ENCODE measurements at places on chromosomes 11 and 22.

DNA sequence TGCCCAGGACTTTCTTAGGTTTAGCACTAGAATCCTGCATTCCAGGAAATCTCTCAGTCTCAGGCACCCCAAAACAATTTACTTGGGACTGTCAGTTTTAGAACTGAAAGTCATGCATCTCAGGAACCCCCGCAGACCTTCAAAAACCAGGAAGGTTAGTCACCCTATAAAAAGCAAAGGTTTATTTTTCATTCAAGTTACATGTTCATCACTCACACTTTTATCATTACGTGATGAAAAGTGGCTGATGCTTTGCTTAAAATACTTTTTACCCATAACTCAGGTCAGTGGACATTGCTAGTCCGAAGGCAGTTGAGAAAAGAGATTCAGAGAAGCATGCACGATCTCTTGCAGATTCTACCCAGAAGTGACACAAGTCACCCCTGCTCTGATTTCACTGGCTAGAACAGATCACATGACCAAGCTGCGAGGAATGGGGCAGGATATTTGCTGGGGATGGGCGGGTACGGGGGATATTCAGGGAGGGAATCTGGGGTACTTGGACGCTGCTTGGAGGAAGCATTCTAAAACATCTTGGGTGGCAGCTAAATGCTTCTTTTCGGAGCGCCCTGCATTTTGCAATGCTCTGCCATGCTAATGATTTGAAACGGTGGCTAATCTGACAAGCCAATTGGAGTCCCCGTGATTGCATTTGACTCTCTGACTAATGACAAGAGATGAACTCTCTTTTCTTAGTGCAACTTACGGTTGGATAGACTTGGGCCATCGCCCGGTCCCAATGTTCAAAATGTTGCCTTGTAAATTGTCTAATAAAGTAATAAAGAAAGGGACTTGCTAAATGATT is 110.2 kb downstream of the MIAT start:
- no peak for DNase-seq

- DNase-seq, result no peak
Measured at GRCh38 chr22:39209756-39210155, 35.0 kb downstream of the PDGFB start.

GRCh38 chr22:44797181-44797725 is 44.9 kb downstream of the ARHGAP8 start:
- DNase-seq, result no peak

DNA sequence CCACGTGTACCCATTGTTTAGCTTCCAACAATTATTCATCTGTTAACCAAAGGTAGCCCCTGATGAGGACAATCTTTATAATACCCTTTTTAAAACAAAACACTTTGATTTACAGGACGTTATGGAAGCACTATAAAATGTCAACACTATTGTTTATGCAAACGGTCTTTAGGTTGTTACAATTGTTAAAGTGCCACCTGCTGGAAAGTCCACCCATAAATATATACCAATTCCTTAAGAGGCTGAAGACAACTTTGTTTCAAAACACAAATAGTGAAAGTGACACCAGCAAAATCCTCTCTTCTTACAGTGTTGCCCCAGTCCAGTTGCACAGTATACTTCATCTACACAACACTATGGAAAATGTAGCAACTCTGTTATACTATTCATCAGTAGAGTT is 68.9 kb upstream of the SLN start:
- DNase-seq, result no peak

DNA sequence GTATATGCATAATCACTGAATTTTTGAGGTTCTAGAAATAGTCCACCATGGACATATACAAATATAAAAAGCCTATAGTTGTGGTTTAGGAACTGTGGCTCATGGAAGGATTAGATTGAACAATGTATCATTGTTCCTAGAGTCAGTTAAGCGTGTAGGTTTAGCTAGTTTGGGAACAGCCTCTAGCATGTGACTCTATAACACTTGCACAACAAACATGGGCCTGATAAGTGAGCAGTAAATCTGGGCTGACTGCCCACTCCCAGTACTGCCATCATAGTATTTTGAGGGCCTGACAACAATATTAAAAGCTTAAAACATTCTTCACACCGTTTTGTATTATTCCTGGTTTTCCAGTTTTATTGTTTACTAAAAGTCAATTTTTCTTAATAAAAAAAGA is 47.0 kb downstream of the YAP1 start:
- no peak for DNase-seq

GRCh38 chr11:66498506-66498905 is 11.9 kb upstream of the BBS1 start:
- no peak for DNase-seq

DNA sequence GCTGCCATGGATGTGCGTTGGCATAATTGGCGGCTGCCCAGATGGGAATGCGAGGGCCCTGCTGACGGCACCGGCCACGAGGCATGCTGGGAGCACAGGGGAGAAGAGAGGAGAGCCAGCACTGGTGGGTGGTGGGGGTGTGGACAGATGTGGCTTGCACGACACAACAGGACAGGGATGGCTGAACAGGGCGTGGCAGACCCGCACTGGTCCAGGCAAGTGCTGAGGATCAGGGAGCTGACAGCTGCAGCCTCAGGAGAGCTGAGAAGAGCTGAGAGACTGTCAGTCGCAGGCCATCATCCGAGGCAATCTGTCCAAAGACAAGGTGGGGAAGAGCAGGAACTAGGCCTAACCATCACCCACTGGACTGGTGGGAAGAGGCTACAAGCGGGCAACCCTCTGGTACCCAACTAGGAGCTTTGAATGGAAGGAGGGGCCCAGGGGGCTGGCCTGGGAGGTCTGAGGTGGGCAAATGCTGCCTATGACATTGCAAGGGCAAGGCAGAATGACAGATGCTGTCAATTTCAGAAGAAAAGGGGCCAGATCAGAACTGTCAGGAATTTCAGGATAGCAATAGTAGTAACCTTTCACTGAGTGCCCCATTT is 2.4 kb downstream of the GNB1L start:
- DNase-seq, result no peak

DNA sequence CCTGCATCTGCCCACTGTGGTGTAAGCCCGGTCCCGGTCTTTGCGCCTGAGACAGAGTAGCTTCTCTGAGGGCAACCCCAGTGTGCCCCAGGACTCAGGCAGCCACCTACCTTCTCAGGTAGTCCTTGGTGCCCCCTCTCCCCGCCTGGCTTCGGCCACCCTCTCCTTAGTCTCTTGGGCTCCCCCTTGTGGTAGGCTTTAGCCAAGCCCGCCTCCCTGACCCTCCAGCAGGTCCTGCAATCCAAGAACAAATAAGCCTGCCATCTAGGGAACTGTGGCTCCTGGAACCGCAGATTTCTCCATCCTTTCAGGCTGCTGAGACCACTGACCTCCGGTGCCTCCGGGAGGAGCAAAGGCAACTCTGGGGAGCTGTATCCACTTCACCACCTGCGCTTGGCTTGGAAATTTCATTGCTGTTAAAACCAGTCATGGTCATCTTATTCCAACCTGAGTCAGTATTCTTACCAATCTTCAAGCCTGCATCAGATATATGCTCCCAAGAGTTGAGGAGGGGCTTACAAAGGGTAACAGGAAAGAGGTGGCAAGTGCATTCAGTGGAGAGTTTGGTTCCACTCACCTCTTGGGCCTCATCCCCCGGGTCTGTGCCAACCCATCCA is 52.8 kb upstream of the TENM4 start:
- peak; percentile 85 for DNase-seq

Data from memory B cell (primary cell).